ENCODE measurements at places on chromosomes 16 and 17.

DNA sequence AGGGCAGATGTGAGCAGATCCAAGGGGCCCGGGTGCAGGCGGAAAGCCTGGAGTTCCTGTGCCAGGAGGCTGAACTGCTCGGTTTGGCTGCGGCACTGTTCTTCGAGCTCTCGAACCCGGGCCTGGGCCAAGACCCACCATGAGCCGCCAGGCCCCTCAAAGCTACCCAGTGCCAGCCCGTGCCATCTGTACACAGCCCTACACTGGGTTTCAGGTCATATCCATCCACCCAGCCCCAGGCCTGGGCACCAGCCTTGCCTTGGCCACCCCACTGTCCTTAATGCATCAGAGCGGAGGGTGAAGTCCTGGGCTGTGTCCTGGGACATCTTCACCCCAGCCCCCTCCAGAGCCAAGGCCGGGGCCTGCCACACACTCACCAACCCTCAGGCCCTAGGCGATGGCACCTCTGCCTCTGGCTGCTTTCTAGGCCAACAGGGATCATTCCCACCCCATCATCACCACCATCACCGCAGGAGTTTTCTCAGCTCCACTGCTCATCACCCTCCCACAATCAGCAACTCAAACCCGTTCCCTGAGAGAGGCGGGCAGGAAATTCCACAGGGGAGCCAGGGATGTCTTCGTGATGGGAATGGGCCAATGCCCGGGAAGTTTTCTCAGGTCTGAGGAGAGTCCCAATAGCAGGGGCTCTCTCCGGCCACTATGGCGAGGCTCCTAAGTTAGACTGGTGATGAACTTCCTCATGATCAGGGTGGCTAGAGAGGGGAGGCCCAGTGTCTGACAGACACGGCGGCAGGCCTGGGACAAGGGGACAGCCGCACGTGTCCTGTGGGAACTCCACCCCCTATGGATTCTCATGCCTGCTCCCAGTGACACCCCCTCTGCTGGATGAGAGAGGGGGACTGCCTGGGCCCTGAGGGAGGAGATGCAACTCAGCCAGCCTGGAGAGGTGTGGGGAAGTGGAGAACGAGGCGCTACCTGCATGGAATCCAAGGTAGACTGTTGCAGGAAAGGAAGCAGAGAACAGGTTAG lies 9.1 kb downstream of the TSPOAP1 start:
- DNase-seq = no peak

DNA sequence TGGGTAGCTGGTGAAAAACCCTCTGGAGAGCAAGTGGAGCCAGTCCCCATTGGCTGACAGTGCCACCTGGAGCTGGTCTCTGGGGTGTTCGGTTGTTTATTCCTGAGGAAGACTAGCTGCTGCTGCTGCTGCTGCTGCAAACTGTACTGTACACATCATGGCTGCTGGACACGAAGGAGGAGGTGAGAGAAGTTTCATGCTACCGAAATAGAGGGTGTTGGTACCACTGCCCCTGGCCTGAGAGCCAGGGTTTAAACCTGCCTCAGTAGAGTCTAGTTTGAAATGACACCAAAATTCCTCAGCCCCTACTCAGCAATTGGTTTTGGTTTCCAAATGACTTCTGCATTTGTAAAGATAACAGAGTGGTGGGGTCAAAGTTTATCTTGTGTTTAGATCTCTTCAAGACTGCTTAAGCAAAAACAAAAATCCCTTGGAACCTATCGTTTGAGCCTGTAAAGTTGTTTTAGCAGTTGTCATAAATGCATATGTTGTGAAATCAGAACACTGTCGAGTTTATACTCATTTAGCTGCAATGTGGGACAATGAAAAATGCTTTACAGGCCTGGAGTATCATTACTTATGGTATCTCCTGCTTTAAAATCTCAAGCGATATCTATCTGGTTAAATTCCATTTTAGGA lies 40.8 kb downstream of the CYB5B start:
- DNase-seq = no peak

- no peak for DNase-seq
Observed at GRCh38 chr16:6189216-6189615, 1091.6 kb upstream of the EEF2KMT start.

DNA sequence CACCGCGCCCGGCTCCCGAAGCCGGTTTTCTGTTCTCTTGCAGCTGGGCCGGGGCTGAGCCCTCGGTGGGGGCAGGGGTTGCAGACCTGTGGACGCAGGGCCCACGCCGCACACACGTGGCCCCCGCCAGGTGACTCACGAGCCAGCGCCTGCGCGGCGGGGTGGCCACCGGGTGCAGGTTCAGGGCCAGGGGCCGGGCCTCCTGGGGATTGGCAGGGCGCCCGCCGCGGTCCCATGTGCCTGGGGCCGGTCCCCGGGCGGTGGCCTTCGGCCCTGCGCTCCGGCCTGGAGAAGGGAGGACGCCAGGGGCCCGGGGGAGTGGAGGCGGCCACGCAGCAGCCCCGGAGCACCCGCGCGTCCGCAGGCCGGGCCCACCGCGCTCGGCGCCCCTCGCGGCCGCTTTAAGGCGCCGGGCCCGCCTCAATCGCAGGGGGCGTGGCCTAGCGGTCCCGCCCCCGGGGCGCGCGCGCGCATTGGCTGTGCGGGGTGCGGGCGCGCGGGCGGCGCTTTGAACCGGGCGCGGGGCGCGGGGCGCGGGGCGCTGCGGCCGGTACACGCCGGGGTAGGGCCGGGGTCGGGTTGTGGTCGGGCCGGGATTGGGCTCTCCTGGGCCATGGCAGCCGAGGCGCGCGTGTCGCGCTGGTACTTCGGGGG lies at the start of gene SLC25A10:
TSS of gene SLC25A10 (plus strand) at position 471 of the 654 bp plus-strand sequence. CDS start at position 614, 143 bp downstream.
- peak; percentile 68 for DNase-seq

GRCh38 chr16:11542069-11542744 lies 44.5 kb downstream of the LITAF start:
- DNase-seq = no peak

Data from NCI-H1930 (cell line).